ENCODE measurements at places on chromosomes 11 and 22. TPM values are rescaled to one million over a fixed set of nuclear protein-coding genes. Genes with fewer than 3 reads are reported as not detected.

NLRP10 gene
- not detected for total RNA-seq

DNA sequence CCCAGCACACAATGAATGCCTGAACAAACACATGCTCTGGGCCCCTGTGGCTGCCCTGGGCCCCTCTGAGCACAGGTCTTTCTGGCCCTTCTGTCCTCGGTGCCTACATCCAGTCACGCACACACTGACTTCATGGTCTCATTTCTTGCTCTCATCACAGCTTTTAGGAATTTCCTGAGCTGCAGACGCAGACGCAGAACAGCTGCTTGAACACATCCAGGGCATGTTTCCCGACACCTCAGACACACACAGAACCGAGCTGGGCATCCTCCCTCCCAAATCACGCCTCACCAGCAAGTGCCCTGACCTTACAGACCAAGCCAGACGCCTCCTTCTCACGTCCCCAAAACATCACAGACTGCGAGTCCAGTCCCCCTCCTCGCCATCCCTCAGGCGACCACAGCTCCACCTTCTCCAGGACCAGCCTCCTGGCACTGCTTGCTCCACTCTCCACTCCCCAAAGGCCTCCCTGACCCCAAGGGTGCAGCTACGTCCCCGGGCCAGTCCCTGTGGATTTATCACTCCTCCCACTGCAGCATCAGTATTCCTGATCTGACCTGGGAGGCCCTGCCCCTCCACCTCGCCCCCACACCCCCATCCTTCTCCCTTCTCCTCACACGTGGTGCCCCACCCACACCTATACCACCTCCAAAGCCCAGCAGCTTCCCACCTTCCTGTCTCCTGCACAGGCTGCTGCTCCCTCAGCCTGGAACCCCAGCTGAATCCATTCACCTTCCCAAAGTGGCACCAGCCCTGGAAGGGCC lies 12.9 kb downstream of the SIRT3 start:
- DNase-seq: no peak

DNA sequence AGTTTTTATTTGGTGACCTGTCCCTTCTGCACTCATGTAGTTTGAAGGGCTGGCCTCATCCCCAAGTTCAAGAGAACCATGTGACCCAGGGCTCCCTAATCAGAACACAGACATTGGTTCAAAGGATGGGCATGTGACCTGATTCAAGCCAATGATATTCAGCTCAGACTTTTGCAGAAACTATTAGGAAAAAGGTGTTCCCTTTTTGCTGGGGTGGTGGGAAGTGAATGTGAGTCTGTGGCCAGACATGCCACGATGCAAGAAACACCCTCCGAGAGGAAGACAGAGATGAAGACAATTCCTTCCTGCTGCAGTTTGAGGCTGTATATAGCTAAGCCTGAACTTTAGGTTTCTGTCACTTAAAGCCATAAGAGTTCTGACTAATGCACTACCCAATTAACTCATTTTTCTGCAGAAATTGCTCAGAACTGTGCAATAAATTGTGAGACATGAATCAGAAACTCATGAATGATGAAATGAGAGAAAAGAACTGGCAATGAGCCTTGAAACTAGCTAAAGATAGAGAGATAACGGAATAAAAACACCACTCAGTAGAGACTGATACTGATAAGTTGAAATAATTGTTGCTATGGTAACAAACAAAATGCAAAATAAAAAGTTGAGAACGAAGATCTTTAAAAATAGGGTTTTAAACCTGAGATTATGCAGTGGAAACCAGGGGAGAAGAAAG lies 9.2 kb upstream of the MAPK1 start:
- no peak for DNase-seq

CARD18 gene
- total RNA-seq: not detected

DNA sequence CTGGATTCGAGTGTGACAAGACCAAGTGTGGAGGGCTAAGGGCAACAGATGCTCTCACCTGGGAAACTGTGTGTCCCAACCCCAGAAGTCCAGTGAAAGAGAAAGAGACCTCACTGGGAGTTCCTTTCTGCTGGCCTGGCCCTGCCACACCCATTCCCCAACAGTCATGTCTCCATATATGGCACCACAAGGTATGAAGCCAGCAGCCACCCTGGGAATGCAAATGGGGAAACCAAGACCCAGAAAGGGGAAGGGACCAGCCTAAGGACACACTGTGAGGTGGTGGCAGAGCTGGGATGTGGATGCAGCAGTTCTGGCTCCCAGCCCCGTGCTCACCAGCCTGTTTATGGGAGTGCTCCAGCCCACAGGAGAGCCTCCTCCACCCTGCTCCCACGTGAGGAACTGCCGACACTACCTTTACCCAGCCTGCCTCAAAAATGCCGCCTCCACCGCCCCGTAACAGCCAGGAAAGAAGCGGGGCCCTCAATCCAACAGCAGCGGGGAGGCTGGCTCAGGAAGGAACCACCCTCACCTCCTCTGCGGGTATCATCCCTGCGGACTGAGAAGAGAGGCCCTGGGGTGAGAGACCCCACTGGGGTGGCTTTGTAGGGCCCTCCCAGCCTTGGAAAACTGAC lies 12.6 kb downstream of the LMO1 start:
- no peak for DNase-seq

PLAAT5 gene
- total RNA-seq: 0.34 TPM

DNA sequence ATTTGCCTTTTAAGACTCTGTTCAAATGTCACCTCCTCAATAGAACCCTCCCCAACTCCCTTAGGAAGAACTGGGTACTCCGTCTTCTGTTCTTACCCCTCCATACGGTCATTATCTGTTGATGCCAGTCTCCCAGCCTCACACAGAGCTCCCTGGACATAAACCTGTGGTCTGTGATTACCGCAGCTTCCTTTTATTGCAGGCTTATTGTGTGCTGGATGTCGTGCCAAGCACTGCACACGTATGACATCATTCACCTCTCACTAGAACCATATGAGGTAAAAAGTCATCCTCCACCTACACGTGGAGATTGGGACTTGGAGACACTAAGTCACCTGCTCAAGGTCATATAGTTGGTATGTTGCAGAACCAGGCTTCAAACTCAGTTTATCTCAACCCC lies 15.3 kb downstream of the PTPN5 start:
- no peak for DNase-seq

DNA sequence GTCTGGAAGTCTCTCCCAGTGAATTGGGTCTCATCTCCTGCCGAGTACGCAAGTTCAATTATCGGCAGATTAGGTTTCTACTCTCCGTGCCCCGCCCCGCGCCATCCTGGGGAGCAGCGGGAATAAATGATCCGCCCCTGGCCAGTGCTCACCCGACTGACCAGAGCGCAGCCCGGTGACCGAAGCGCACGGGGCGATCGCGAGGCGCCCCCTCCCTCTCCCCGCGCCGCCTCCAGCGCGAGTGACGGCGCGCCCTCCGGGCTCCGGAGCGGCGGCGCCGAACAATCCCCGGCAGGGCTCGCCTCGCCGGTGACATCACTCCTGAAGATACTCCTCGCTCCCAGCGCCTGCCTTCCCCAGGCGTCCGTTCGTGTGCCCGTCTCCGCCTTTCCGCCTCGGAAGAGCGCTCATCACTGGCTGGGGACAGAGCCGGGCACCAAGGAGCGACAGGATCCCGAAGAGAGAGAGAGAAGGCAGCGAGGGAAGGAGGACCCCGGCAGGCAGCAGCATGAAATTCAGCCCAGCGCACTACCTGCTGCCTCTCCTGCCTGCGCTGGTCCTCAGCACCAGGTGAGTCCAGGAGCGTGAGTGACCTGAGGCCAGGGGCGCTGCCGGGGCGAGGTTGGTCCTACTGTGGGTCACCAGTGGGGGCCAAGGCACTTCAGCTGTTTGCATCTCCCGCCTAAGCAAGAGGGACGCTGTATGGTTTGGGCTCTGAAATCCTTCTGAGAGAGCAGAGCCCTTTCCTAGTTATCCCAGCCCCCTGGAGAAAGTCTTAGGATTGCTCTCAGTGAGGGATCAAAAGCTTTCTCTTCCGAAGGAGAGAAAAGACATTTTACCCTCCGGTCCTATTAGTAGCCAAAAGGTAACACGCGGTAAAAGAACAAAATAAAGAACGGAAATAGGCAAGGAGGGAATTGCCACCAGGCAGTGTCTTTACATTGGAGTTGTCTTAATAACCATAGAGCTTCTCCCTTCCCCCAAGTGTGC lies at the start of gene LUZP2:
TSS of gene LUZP2 (plus strand) at position 318 of the 990 bp plus-strand sequence.
- DNase-seq: peak; percentile 10

DNA sequence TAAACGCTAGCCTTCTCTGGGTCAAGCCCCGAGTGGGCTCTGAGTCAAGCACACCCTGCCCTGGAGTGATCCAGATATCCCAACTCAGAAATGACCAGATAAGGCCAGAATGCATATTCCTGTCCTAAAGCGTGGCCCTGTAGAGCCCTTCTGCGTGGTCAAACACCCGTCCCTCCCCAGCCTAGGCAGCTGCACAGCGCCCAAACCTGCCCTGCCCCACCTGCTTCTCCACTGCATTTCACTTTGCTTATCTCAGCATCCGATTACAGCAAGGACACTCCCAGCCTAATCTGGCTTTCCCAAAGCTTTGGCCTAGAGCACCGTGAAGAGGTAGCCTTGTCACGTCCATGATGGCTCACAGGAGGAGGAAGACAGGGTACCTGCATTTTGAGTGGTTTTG lies 11.9 kb upstream of the TMPRSS4 start:
- no peak for DNase-seq

GRCh38 chr11:46285594-46286033 lies 8.2 kb downstream of the CREB3L1 start:
- DNase-seq: no peak

GRCh38 chr11:125132071-125132470 lies 20.6 kb upstream of the TMEM218 start:
- no peak for DNase-seq

GRCh38 chr11:73576185-73576614 lies 21.7 kb downstream of the FAM168A start:
- DNase-seq: no peak

GRCh38 chr11:34067383-34068065 lies 16.0 kb downstream of the CAPRIN1 start:
- DNase-seq: no peak

GRCh38 chr11:45997599-45997998 lies 75.1 kb downstream of the LARGE2 start:
- DNase-seq: no peak

UBQLN3 gene
- 2.0 TPM for total RNA-seq

GRCh38 chr11:35629511-35629910 lies 11.3 kb downstream of the FJX1 start:
- DNase-seq: no peak

PNPLA5 gene
- not detected for total RNA-seq

GRCh38 chr22:28031383-28031922 lies 112.4 kb upstream of the PITPNB start:
- DNase-seq: no peak

- DNase-seq: no peak
These were observed 37.1 kb upstream of the HMGXB4 start for GRCh38 chr22:35220221-35220620.

DNA sequence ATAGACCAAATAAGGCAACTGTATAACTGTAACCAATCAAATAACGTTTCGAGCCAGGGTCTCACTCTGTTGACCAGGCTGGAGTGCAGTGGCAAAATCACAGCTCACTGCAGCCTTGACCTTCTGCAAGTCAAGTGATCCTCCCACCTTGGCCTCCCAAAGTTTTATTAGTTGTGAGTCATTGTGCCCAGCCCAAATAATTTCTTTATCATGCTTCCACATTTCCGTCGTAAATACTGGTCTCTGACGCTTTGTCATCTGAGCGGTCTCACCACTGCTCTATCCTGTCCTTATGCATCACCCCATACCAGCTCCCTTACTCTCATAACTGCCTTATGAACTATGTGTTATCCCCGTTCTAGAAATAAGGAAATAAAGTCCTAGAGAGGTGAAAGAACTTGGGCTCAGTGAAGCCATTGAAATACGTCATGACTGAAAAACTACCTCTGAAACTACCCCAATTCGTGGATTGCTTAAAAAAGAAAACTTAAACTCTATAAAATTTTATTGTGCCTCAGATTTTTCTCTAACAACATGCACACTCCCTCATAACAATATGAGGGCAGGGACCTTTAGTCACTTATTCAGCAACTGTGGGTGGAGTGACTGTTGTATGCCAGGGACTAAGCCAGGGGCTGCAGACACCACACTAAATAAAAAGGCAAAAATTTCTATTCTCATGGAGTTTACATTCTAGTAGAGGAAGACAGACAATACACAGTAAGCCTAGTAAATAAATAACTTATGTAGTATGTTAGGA lies 15.8 kb upstream of the RTN4RL2 start:
- no peak for DNase-seq

UBQLNL gene
- 1.1 TPM for total RNA-seq

DNA sequence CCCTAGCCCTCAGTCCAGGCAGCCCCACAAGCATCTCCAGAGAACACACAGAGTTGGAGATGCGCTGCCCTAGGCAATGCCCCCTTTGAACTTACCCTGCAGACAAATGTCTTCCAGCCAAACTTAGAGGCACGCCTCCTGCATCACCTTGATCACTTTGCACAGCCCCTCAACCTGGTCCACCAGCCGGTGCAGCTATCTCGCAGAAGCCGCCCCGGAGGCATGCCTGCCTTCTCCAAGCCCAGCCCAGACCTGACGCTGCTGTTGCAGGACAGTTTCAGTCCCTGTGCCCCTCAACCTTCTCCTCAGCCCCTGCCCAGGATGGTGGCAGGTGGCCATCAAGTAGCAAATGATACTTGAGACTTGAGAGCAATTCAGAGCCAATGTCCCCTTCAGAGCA lies 16.7 kb upstream of the POU2AF1 start:
- DNase-seq: no peak

DNA sequence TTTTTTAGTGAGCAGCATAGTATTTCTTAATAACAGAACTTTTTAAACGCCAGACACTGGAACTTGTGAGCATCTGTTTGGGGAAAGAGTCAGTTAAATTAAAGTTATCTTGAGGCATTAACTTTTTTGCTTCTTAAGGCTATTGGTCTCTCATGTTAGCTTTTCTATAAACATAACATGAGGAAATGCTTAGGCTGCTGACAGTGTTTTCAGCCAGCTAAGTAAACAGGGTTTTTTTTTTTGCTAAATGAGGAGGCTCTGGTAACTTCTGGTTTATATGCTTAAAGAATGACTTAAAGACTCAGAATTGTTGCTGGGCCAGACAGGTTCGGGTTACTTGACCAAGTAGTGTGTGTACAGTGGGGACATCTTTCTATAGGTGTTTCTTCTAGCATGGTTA lies 95.8 kb upstream of the ALKBH3 start:
- no peak for DNase-seq

OR5A1 gene
- not detected for total RNA-seq

- DNase-seq: no peak
These were observed 183.2 kb downstream of the MSANTD4 start for GRCh38 chr11:105838668-105839384.

GTSE1 gene
- total RNA-seq: 0.25 TPM

DNA sequence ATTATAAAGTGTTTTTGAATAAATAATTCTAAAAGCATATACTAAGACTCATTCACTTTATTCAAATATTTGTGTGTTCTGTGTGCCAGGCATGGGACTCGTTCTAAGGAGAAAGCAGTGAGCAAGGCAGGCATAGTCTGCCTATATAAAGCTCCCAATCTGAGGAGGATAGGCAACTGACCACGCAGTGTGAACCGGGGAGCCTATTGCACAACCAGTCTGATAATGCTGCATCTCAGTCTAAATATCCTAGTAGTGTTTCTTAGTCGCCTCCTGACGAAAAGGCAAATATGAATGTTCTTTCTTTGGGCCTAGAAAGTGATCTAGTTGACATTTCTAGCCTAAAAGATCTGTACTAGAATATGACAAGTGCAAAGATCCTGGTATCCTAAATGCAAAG lies 98.3 kb downstream of the C11orf65 start:
- DNase-seq: no peak

MS4A6E gene
- total RNA-seq: not detected
